ENCODE measurements at places on chromosomes 11 and 22. TPM values are rescaled to one million over a fixed set of nuclear protein-coding genes. Genes with fewer than 3 reads are reported as not detected.

POU2F3 gene
- not detected for total RNA-seq

SOX10 gene
- total RNA-seq: not detected

ZNF70 gene
- 1.9 TPM for total RNA-seq

CHADL gene
- total RNA-seq: 0.39 TPM

SMTN gene
- total RNA-seq: 19.8 TPM

RAC2 gene
- 518 TPM for total RNA-seq

TMEM191C gene
- 1.3 TPM for total RNA-seq

LBHD1 gene
- total RNA-seq: 22.6 TPM

KBTBD3 gene
- total RNA-seq: 4.8 TPM

OR52A1 gene
- not detected for total RNA-seq

UPB1 gene
- total RNA-seq: 0.08 TPM

DERL3 gene
- total RNA-seq: 4.0 TPM

EFCAB6 gene
- 0.37 TPM for total RNA-seq

GGT1 gene
- total RNA-seq: 12.3 TPM

CARD18 gene
- total RNA-seq: not detected

E2F8 gene
- 16.2 TPM for total RNA-seq

Measured in activated naive CD8-positive, alpha-beta T cell treated with anti-CD3 and anti-CD28 coated beads for 36 hours (primary cell).